ENCODE measurements at places on chromosomes 6 and 20. TPM values are rescaled to one million over a fixed set of nuclear protein-coding genes. Genes with fewer than 3 reads are reported as not detected.

HTR1E gene
- total RNA-seq: not detected

ELOVL2 gene
- total RNA-seq: 0.16 TPM

FLRT3 gene
- 0.54 TPM for total RNA-seq

CYP39A1 gene
- 4.7 TPM for total RNA-seq

SPATS1 gene
- total RNA-seq: not detected

RSPO3 gene
- total RNA-seq: 7.9 TPM

ADAM33 gene
- total RNA-seq: 145 TPM

DYNLT2 gene
- total RNA-seq: 2.0 TPM

CALHM6 gene
- 1.6 TPM for total RNA-seq

HMGCLL1 gene
- not detected for total RNA-seq

ADGRB3 gene
- 1.4 TPM for total RNA-seq

CYP24A1 gene
- 0.98 TPM for total RNA-seq

MOXD1 gene
- total RNA-seq: 78.8 TPM

ADGRF5 gene
- total RNA-seq: 15.9 TPM

EGFL8 gene
- 0.16 TPM for total RNA-seq

SS18L1 gene
- total RNA-seq: 8.9 TPM

All from fibroblast of the aortic adventitia (primary cell).